Diencephalon (tissue), 1 donor: ENCODE measurements at places on chromosomes 2 and 18. TPM values are rescaled to one million over a fixed set of nuclear protein-coding genes. Genes with fewer than 3 reads are reported as not detected.

The BMP10 gene
- total RNA-seq: not detected

The NT5DC4 gene
- total RNA-seq: not detected

The SLC38A11 gene
- total RNA-seq: 4.4 TPM

The POTEJ gene
- total RNA-seq: 0.46 TPM

The UBXN4 gene
- 81.4 TPM for total RNA-seq

The PXDN gene
- total RNA-seq: 30.0 TPM

The SF3B6 gene
- total RNA-seq: 83.3 TPM

The UBE2F gene
- 50.3 TPM for total RNA-seq

The DTNA gene
- 101 TPM for total RNA-seq
